ENCODE measurements at places on chromosomes 13 and 19.
A peak's percentile ranks its signal among the peaks of the same experiment; 100 is the strongest.

- peak; percentile 41 for DNase-seq
These were observed 3.1 kb downstream of the XRCC1 start for GRCh38 chr19:43572171-43572588.

- DNase-seq = peak; percentile 80
These were observed 82.2 kb downstream of the EDNRB start for GRCh38 chr13:77836423-77836822.

DNA sequence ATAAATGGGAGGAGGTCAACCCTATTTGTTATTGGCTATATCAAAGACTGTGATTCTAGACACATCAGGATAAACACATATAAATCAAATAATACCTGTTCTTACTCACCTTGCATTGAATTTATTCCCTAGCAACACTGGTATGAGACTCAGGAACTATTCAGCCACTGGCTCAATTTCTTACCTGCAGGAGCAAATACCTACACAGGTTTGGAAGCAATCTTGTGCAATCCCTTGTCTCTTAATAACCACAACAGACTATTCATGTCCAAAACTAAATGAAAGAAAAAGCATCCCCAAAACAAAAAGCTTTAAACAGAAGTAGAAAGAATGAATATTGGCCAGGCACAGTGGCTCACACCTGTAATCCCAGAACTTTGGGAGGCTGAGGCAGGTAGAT, 55.5 kb downstream of the TBC1D4 start:
- no peak for DNase-seq

DNA sequence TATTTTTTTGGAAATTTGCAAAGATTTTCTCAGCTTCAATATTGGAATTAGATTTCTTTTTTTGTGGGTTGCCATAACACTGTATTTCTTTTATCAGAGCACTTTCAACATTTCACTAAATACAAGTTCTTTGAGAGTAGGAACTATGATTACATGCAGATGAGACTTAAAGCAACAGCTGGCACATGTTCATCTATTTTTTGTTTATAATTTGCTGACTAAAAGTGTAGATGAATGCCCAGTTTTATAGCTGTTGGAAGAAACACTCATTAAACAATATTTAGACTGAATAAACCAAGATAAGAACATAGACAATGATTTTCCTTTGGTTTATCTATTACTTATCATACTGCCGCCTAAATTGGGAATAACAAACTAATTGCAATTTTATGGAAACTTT, 803.0 kb upstream of the KLHL1 start:
- DNase-seq = no peak

DNA sequence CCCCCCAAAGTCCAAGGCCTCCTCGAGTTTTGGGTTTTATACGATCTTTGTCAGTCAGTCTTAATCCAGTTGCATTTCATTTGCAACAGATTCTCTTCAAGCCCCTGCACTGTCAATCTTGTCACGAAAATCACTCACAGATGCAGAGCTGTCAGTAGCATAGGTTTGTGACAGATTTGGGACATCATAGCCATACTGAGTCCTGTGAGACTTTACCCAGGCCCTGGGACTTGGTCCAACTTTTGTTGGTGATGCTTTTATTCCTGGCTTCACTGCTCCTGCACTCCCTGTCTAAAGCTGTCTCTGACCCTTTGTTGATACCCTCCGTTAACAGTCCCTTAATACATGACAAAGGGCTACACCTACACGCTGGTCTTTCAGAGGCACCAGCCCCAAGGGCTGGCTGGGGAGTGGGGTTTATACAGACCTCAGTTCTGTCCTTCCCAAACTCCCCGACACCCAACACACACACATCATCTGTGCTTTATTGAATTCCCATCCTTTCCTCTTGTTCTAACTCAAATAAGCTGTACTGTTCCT, 36.0 kb downstream of the PABPC3 start:
- no peak for DNase-seq

DNA sequence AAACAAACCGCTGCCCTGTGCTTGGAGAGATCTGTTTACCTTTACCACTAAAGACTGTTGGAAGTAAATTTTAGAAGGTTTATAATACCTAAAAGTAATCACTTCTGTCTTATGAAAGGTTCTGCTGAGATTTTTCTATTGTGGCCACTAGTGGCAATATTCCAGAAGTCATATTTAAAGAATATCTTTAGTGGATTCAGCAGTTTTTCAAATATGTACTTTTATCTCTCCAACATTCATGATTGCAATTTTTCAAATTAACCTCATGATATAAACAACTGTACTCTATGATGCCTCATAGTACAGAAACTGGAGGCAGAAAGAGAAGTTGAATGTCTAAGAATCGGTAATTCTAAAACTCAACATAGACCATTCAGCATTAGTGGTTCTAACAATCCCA, 53.2 kb upstream of the USPL1 start:
- no peak for DNase-seq

DNA sequence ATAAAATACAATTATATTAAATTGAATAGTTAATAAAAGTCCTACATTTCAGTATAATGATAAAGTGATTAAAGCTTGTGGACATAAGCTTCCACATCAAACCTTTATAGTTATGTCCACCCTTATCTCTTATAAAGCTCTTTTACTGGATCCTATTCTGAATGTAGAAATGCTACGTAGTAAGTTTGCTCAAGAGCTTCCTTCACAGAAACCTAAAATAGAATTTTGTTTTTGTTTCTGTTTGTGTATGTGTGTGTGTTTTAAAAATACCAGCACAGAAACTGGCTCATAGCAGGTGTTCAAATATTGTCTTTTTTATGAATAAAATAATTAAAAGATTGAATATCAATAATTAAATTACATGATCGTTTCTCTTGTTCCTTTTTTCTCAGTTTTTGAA, 21.0 kb upstream of the UFM1 start:
- DNase-seq = no peak

- no peak for DNase-seq
These were observed 18.6 kb downstream of the TMEM255B start for GRCh38 chr13:113777311-113778260.

DNA sequence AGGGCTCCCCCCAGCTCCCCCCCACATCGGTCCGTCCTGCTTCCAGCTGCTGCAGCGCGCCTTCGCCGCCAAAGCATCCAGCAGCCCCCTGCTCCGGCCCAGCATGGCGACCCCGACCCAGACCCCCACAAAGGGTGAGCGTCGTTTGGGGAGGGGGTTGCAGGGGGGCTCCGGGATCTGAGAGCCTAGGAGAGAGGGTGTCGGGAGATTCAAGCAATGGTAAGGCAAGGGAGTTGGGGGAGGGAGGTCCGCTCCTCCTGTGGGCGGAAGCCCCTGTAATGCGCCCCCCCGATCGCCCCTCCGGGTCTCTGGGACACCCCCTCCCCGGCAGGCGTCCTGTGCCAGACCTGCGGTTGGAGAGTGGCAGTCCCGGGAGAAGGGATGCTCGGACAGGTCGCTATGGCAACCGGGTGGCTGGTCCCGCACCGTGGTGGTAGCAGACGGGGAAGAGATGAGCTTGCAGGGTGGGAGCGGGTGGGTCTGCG, at the start of gene FXYD7:
Gene FXYD7, plus strand, starts transcription at position 25 of the 485 bp plus-strand sequence. Its CDS starts 79 bp downstream, at position 104.
- no peak for DNase-seq

- DNase-seq = no peak
These were observed 59.6 kb downstream of the CDADC1 start for GRCh38 chr13:49307365-49307764.

- DNase-seq = no peak
These were observed 159.0 kb downstream of the TEX29 start for GRCh38 chr13:111479412-111479811.

- DNase-seq = no peak
These were observed 15.8 kb downstream of the ADPRHL1 start for GRCh38 chr13:113437408-113438010.

GRCh38 chr13:40801255-40802217, 12.1 kb downstream of the SLC25A15 start:
- DNase-seq = no peak

GRCh38 chr13:51907040-51907732, 45.4 kb downstream of the CCDC70 start:
- no peak for DNase-seq

DNA sequence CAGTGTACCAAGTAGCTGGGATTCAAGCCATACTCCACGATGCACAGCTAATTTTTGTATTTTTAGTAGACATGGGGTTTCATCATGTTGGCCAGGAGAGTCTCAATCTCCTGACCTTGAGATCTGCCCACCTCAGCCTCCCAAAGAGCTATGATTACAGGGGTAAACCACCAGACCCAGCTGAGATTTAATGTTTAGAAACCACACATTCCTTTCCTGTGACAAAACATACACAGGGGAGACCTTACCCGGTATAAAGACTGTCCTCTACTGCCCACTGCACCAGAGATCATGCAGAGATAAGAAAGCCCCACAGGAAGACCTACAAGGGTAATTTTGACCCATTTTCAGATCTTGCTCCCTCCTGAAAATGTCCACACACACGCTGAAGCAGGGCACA, 22.8 kb upstream of the ZNF83 start:
- no peak for DNase-seq

GRCh38 chr13:27182844-27183497, 11.4 kb upstream of the USP12 start:
- DNase-seq = peak; percentile 73

DNA sequence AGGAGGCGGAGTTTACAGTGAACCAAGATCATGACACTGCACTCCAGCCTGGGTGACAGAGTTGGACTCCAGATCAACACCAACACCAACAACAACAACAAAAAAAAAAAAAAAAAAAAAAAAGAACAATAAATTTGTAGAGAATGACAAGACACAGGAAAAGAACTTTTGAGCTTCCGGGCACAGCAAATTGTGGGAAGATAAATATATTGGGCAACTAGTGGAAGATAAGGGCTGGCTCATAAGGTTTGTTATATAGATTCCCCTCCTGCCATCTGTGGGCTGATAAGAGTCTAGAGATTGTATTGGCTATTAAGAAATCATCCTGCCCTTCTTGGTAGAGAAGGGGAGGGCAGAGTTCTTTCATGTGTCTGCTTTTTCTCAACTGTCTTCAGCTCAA, 33.1 kb upstream of the CYP2S1 start:
- DNase-seq = no peak

GRCh38 chr19:41443813-41444455, 978 bp downstream of the ERICH4 start:
- no peak for DNase-seq

DNA sequence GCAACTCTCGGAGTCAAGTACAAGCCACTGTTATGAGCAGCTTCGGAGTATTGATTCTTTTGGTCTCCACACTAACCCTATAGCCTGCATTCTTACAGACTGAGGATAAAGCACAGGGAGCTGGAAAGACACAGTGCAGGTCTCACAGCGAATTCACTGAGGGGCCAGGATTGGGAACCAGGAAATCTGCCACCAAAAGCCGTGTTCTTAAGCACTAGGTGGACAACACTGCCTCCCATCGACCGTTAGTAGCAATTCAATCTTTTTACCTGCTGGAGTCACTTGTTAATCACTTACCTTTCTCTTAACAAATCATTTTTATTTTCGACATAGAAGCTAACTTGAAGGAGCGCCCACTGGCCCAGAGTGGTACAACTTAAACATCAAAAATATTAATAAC, 6.3 kb downstream of the PMIS2 start:
- peak; percentile 25 for DNase-seq

GRCh38 chr13:39326469-39327171, 276.4 kb downstream of the LHFPL6 start:
- no peak for DNase-seq

DNA sequence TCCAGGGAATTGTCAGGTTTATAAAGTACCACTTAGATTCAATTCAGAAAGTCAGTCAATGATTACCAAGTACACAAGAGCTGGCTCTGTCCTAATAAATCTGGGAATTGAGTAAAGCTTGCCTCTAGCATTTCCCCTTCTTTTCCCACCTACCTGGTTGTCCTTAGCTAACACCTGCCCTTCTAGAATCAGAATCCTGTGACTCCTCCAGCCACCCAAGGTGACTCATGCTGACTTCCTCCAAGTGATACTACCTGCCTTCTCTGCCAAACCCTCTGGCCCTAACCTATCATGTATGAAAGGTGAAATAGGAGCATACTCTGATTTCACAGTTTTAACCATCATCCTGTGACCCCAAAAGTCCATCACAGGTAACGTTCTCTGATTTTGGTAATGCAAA, 151.2 kb downstream of the DIAPH3 start:
- no peak for DNase-seq

DNA sequence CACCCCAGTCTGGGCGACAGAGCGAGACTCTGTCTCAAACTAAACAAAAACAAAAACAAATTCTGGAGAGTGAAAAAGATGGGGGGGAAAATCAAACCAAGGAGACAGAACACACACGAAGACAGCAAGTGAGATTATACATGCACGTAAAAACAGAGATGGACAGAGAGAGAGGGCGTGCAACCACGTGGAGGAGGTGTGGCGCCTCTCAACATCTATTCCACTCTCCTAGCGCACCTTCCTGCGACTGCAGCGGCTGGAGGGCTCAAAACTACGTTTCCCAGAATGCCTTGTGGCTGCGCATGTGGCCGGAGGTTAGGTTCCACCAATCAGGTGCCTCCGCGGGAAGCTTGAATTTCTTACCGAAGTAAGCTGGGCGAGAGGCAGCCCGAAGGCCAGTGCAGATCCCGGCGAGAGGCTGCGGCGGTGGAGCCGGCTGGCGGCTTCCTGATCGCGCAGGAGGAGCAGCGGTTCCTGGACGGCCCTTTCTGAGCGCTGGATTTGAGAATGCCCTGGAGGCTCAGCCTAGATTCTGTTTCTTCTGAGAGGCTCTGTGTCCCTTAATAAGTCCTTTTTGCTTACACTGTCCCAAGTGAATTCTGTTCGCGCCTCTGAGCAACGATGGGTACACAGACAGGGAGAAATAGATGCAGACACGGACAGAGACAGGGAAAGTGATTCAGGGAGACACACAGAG, 13.1 kb upstream of the NANOS2 start:
- DNase-seq = peak; percentile 95

- DNase-seq = no peak
These were observed 14.2 kb upstream of the LATS2 start for GRCh38 chr13:21075379-21076249.

GRCh38 chr19:34145741-34146202, 26.5 kb upstream of the LSM14A start:
- DNase-seq = peak; percentile 81

- peak; percentile 78 for DNase-seq
These were observed 7.3 kb upstream of the MEDAG start for GRCh38 chr13:30898678-30899241.

- DNase-seq = peak; percentile 100
These were observed at the start of gene CIC for GRCh38 chr19:42268704-42269477. CIC (plus strand) TSS chr19:42269252; CDS start chr19:42271784, 2,532 bp downstream.

DNA sequence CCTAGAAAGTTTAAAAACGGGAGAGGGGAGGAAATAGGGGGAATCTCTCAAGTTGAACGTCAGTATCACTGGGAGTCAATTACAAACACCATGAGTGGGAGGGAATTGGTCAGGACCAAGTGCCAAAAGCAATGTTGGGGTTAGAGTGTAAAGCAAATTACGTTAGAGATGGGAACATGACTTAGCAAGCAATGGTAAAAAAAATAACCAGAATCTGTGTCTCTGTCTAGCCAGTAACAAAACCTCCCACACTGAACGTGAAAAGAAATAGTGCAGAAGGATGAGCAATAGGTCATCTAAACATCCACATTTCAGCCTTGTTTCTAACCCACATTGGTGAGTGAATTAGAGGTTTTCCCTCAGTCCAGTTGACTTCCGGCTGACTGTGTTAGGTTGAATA, 242.2 kb downstream of the COG6 start:
- DNase-seq = no peak

GRCh38 chr19:52115526-52116053, 20.0 kb upstream of the ZNF841 start:
- DNase-seq = no peak

All from inflammatory macrophage treated with lipopolysaccharide for 1 hour (primary cell).